ENCODE measurements at places on chromosomes 13 and 19. TPM values are rescaled to one million over a fixed set of nuclear protein-coding genes. Genes with fewer than 3 reads are reported as not detected.

DNA sequence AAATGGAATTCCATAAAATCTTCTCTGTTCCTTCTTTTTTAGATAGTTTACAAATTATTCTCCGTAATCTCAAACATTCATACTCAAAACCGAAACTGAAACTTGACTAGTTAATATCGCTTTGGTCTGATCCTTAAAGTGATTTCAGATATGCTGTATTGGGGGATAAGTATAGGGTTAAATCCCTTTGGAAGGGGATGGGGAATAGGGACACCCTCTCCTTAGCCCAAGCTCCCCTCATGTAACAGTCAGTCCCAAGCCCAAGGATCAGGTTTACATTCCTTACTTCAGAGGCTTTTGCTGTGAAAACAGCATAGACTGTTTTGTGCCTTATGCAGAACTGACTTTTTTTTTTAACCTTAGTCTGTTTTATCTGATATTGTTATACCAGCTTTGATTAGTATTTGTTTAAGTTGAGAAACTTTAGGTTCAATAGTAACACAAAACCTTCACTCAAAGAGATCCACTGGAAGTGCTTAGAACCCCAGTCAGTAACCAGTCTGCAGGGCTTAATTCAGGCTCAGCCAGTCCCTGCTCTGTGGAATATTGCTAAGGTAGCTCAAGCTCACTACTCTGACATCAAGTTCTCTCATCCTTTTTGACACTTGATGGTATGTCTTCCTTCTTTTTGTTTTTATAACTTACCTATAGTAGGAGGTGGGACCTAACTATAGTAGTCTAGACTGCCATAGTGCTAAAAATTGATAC lies 10.5 kb downstream of the CDADC1 start:
- no peak for DNase-seq
- H3K27ac ChIP-seq = no peak overlapping the region
- H3K4me1 ChIP-seq = no peaks in the 10 kb centered on the region
- H3K36me3 ChIP-seq = peaks cover 31% of the 10 kb centered on the region

DNA sequence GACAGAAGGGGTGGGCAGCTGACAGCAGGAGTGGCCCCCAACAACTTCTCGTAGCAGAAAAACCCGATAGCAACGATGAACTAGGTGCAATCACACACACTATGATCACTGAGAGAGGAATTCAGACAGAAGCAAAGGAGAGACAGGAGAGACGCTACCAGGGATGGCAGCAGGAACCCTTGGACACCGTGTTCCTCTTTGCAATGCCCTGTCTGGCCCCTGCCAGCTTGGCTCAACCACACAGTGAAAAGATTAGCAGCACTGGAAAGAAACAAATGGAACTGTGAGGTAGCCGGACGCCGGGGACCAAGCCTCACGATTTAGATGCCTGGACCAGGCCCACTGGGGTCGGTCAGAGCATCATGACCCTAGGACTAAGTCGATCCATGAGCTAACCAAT lies 23.6 kb downstream of the DCAF15 start:
- peaks cover 7% of the 10 kb centered on the region for H3K4me1 ChIP-seq
- peak overlapping the region; percentile 32 for H3K27ac ChIP-seq
- H3K27me3 ChIP-seq = no peaks in the 10 kb centered on the region
- no peak overlapping the region for H3K4me3 ChIP-seq
- no peak for DNase-seq
- peaks cover 12% of the 10 kb centered on the region for H3K36me3 ChIP-seq

- no peak overlapping the region for H3K27ac ChIP-seq
- H3K27me3 ChIP-seq = no peaks in the 10 kb centered on the region
- no peak for DNase-seq
- H3K4me1 ChIP-seq = peaks cover 5% of the 10 kb centered on the region
- H3K36me3 ChIP-seq = peaks cover 3% of the 10 kb centered on the region
These were observed 12.2 kb downstream of the GPR183 start for GRCh38 chr13:99294958-99295357.

DNA sequence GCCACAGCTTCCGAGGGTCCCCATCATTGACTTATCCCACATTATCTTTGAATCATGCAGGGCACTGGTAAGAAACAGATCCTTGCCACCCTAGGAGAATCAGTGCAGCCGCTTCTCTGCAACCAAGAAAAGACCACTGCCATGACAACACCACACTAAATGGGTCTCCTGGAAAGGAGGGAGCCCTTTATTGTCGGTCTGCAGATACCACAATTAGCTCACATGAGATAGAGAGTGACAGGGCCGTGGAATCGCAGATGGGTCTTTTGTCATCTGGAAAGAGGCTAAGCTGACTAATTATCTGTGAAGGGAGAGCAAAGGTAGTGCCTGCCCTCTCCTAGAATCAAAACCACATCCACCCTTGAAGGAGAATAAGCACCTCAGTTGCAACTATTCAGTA lies 178.3 kb upstream of the MYO16 start:
- no peak overlapping the region for H3K27ac ChIP-seq
- no peak for DNase-seq
- H3K4me3 ChIP-seq = no peak overlapping the region
- H3K36me3 ChIP-seq = no peaks in the 10 kb centered on the region

- H3K27ac ChIP-seq = no peak overlapping the region
- H3K4me3 ChIP-seq = no peak overlapping the region
- H3K36me3 ChIP-seq = no peaks in the 10 kb centered on the region
- H3K27me3 ChIP-seq = no peaks in the 10 kb centered on the region
- no peak for DNase-seq
These were observed 932.5 kb upstream of the MIR17HG start for GRCh38 chr13:90414691-90415596.

- peak within 1 kb of the TSS; percentile 80 for H3K27ac ChIP-seq
- peaks cover 4% of the 10 kb centered on the region for H3K4me1 ChIP-seq
- DNase-seq = no peak
- no peaks in the 10 kb centered on the region for H3K36me3 ChIP-seq
- no peaks in the 10 kb centered on the region for H3K27me3 ChIP-seq
These were observed at the start of gene CAPS for GRCh38 chr19:5913739-5914357. Gene CAPS (plus strand): TSS chr19:5914254. CDS start chr19:5914407, 153 bp downstream.

DNA sequence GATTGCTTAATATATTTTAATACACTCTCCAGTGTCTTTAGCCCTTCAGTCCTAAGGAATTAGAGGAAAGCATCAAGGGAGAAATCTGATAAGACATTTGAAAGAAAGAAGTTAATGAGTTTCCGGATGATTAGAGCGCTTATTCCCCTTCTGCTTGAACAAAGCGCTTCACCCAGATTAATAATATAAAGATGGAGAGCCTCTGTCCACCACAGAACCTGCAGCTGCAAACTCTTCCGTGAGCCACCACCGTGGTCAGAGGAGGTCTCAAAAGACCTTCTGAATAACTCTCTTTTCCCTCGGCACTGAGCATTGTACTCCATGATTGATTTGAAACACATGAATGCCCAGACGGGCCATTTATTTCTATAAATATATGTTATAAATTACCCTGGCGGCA lies 14.2 kb upstream of the TUBGCP3 start:
- no peak for DNase-seq
- H3K27me3 ChIP-seq = peaks cover 34% of the 10 kb centered on the region
- no peaks in the 10 kb centered on the region for H3K36me3 ChIP-seq
- H3K4me1 ChIP-seq = peaks cover 35% of the 10 kb centered on the region
- no peak overlapping the region for H3K4me3 ChIP-seq

The CEACAM8 gene
- total RNA-seq = not detected

The CEACAM7 gene
- 8.0 TPM for total RNA-seq

The C13orf42 gene
- total RNA-seq = not detected

The SERPINE3 gene
- 0.36 TPM for total RNA-seq

The RXFP2 gene
- not detected for total RNA-seq

The CEACAM19 gene
- 6.1 TPM for total RNA-seq

Data from type B pancreatic cell (in vitro differentiated cells).